Hematopoietic multipotent progenitor cell (in vitro differentiated cells): ENCODE measurements at places on chromosomes 12 and 14. TPM values are rescaled to one million over a fixed set of nuclear protein-coding genes. Genes with fewer than 3 reads are reported as not detected.

GRCh38 chr12:132117558-132117875, 26.6 kb downstream of the DDX51 start:
- DNase-seq = no peak

- DNase-seq = no peak
These were observed 63.2 kb downstream of the SPRING1 start for GRCh38 chr12:116674643-116675183.

GRCh38 chr14:103102689-103103260, 8.2 kb downstream of the EXOC3L4 start:
- no peak for DNase-seq

DNA sequence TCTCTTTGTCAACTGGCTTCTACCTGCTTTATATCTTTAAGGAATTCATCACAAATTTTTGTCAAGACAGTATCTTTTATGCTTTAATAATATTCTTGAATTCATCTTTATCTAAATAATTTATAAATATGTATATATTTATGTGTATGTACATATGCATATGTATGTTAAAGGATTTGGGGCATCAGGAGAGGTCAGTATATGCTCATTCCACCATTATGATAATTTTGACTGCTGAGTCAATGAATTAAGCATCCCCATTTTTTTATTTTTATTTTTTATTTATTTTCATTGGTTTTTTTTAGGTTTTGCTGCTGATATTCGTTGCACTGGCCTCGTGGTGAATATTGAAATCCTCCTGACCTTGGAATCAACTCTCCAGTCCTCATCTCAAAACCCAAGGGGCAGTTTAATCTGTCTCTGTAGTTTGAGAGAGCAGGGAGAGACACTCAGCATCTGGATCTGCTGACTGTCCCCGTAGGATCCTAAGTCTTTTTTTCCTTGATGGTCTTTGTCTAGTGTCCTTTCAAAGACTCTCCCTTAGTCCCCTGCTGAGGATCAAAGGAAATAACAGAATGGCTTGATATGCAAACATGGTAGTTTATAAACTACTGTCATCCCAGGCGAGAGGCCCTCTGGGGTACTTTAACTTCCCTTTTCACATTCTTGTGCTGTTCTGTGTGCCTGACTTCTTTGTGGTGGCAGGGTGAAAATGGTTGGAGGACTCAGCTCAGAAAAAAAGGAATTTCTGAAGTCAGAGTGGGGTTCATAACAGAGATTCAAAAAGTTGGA, 218.7 kb downstream of the DIO2 start:
- DNase-seq = no peak

Gene NOPCHAP1
- 3.8 TPM for total RNA-seq

Gene ZDHHC22
- not detected for total RNA-seq

Gene DCN
- not detected for total RNA-seq
